ENCODE measurements at places on chromosomes 3 and 15.

GRCh38 chr3:115947325-115947724, 324.0 kb downstream of the GAP43 start:
- no peak for DNase-seq

DNA sequence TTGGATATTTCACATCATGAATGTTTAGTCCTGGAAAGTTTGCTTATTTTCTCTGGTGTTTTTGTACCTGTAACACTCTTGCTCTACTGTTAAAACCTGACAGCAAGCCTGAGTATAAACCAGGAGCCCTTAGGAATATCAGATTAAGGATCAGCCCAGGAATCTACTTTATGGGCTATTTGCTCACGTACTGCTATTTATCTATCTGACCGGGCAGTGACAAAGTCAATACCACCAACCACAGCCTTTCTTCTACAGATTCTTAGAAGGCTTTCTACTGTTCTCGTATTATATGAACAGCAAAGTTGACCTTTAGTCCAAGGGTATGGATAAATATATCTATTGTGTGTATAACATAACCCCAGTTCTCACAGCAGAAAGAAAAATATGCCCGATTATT, 521.2 kb downstream of the RBMS3 start:
- DNase-seq = no peak

- DNase-seq = peak; percentile 27
Observed at GRCh38 chr3:71724584-71725270, 475 bp downstream of the EIF4E3 start.

- peak; percentile 66 for DNase-seq
Observed at GRCh38 chr3:114879059-114880031, 267.7 kb downstream of the ZBTB20 start.

- DNase-seq = no peak
Observed at GRCh38 chr15:93071469-93071936, 17.5 kb downstream of the RGMA start.

- no peak for DNase-seq
Observed at GRCh38 chr3:61768284-61769037, 207.1 kb downstream of the PTPRG start.

DNA sequence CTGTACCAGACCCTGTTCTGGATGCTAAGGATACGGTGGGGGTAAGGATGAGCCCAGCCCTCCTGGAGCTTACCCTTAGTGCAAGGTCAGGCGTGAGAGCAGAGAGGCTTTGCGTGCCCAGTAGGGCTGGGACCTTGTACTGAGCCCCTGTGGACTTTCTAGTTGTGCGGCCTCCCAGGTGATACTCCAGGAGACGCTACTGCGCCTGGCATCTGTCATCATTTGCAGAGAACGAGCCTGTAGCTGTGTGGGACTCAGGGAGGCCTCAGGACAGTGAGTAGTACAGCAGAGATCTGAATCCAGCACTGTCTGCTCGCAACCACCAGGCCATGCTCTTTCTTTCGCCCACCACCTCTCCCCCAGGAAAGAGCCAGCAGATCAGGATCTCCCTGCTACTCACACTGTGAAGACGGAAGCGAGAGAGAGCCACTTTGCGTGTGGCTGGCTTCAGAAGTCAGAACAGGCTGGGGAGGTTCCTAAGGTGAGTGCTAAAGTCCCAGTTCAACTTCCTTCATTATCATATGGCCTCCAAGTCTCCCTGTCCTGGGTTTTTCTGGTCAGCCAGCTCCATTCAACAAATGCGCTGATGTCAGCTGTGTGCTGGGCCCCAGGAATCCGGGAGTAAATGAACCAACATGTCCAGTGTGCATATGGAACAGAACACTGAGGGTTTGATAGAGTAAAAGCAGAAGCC, 38.2 kb upstream of the ITGA11 start:
- no peak for DNase-seq

DNA sequence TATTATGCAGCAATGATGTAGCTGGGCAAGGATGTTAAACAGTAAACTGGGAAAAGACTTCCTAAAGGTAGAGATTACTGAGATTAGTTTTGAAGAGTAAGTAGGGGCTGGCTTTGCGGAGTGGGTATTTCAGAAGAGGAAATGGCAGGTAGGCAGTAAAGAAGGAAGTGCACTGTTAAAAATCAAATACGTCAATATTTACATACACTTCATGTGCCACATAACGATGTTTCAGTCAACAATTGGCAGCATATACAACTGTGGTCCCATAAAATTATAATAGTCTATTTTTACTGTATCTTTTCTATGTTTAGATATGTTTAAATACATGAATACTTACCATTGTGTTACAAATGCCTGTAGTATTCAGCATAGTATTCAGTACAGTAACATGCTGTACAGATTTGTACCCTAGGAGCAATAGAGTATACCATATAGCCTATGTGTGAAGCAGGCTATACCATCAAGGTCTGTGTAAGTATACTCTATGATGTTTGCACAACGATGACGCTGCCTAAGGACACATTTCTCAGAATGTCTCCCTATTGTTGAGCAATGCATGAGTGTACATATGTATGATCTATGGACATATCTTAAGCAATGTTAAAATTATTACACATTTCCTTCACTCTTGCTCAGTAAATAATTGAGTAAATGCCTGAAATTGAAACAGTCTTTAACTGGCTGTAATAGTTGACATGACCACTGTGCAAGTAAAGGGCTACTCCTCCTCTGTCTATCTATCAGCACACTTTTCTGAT, 196.7 kb downstream of the ISL2 start:
- peak; percentile 96 for DNase-seq

- no peak for DNase-seq
Observed at GRCh38 chr15:97383516-97383915, 577.0 kb upstream of the ARRDC4 start.

GRCh38 chr3:87298111-87298718, 21.8 kb upstream of the POU1F1 start:
- peak; percentile 47 for DNase-seq

DNA sequence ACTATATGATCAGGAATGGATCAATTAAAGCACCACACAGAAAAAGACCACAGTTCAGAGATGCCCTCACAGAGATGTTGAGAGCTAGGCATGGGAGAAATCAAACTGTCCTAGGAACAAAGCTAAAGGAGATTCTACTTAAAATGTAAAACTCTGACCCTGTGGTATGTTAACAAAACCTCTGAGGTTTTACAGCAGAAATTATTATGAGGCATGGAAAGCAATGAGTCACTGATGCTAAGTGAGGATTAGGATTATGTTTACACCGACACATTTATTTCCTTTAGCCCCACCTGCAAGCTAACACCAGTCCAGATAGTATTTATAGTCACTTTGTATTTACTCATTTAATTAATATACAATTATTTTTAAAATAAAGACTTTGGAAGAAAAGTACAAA, 1242.2 kb downstream of the OTOL1 start:
- no peak for DNase-seq

- DNase-seq = no peak
Observed at GRCh38 chr3:32865383-32865782, 47.6 kb downstream of the TRIM71 start.

DNA sequence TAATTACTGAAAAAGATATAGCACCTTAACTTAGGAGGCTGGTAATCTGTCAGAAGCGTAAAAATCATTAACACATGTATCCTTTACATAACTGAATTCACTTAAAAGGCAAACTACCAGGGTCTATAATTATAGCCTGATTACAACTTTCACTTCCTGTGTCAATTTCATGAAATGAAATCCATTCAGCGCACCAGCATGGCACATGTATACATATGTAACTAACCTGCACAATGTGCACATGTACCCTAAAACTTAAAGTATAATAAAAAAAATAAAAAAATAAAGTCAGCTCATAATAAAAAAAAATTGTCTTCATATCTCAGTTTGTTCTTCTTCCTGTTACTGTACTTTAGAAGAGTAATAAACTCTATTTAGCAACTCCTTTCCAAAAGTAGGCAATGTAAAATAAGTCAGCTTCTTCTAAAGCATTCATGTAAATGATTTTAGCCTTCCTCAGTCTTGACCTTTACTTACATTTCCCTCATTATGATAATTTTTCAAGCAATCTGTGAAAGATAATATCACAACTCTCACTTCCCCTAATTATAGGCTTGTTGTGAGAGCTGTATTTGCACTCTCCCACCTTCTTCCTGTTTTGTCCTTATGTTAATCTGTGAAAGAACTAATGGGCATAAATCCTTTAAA, 50.1 kb downstream of the KBTBD8 start:
- peak; percentile 79 for DNase-seq

- no peak for DNase-seq
Observed at GRCh38 chr3:25652921-25653320, 11.8 kb downstream of the TOP2B start.

DNA sequence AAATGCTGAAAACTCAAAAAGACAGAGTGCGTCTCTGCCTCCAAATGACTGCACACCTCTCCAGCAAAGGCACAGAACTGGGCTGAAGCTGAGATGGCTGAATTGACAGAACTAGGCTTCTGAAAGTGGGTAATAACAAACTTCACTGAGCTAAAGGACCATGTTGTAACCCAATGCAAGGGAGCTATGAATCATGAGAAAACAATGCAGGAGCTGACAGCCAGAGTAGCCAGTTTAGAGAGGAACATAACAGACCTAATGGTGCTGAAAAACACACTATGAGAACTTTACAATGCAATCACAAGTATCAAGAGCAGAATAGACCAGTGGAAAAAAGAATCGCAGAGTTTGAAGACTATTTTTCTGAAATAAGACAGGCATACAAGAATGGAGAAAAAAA, 10.1 kb upstream of the AVEN start:
- no peak for DNase-seq

DNA sequence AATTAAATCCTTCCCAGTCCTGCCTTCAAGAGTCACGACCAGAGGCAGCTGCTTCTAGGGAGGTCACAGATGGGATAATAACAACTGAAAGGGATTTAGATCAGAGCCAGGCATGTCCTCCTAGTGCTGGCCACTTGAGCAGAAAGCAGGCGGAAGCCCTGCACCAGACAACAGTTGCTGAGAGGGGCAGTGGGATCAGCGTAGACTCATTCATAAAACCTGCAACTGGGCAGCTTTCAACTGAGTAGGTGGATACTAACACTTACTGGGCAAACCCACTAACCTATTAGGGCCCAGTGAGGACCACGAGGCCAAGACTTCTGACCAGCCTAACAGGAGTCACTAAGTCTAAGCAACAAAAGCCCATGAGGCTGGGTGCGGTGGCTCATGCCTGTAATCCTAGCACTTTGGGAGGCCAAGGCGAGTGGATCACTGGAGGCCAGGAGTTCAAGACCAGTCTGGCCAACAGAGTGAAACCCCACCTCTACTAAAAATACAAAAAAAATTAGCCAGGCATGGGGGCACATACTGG, 67.0 kb downstream of the DAPK2 start:
- no peak for DNase-seq

DNA sequence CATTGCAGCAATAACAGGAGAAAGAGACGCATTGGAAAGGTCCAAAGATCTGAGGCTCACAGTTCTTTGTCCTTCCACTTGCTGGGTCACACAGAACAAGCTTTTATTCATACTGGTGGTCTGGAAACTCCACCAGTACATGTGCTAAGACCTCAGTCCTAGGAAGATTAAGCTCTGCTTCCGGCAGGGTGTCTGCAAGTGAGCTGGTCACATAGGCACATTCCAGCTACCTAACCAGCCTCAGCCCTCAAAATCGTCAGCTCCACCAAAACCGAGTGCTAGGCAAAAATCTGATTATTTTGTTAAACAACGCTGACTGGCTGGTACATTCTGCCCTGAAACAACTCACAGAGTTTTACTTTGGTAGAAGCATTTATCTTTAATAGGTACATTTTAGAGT, 2.2 kb downstream of the ZBED2 start:
- no peak for DNase-seq

DNA sequence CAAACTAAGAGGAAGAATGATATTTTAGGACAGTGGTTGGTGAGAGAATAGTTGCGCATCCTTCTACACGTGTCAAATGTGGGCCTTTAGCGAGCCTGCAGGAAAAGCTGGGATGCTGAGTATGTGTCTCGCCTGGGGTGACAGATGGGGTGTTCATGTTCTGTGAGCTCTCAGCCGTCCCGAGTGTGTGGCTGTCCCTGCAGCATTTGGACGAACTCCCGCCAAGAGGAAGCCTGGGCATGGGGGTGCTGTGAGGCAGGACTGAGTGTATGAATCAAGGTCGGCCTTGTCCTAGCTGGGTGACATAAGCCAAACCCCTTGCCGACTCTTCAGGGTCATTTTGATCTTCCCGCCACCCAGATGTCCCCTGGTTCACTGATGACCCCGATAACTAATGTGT, 94.8 kb downstream of the CACNA1D start:
- no peak for DNase-seq
